ENCODE measurements at places on chromosomes 5 and 9.

- no peak for DNase-seq
Measured at GRCh38 chr9:93210324-93210973, 26.5 kb downstream of the WNK2 start.

DNA sequence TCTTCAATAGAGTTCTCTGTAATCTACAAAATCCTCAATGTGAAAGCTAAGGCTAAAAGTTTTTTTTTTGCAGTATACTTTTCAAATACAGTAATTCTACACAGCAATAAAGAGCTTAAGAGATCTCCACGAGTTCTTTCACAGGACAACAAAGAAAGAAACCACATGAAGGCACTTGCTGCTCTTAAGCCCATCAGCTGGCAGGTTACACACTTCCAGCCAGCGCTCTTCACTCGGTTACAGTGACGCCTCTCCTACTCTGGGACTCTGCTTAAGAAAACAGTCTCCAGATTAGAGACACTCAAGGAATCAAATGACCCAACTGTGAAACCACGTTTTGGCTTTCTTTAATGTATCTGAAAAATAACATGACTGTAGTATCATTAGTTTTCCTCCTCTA lies 85.0 kb downstream of the ROR2 start:
- no peak for DNase-seq

DNA sequence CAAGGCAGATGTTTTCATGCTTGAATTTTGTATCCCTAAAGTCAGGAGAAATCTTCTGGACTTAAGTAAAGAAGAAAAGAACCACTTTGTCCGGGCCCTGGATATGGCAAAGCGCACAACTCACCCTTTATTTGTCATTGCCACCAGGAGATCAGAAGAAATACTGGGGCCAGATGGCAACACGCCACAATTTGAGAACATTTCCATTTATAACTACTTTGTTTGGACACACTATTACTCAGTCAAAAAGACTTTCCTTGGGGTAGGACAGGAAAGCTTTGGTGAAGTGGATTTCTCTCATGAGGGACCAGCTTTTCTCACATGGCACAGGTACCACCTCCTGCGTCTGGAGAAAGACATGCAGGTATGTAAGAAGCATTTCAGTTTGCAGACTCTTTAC lies 2.3 kb downstream of the TYRP1 start:
- peak; percentile 25 for DNase-seq

DNA sequence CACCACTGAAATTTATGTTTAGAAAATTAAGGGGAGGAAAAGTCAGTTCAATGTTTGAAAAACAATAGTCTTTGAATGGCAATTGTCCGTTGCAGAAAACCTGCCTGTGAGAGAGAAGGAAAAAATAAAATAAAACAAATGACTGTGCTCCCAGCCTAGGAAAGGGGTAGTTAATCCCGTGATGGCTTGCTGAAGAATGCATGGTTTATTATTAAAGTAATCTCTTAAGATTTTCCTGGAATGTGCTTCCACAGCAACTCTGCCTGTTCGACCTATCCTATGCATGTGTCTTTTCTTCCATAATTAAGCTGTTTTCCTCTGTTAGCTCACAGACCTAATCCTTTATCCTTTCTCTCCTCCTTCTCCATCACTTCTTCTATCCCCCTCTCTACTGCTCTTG lies 2.4 kb upstream of the DAB2 start:
- peak; percentile 81 for DNase-seq

Measured in fibroblast of skin of scalp (primary cell).